ENCODE measurements at places on chromosomes 12 and 14.

DNA sequence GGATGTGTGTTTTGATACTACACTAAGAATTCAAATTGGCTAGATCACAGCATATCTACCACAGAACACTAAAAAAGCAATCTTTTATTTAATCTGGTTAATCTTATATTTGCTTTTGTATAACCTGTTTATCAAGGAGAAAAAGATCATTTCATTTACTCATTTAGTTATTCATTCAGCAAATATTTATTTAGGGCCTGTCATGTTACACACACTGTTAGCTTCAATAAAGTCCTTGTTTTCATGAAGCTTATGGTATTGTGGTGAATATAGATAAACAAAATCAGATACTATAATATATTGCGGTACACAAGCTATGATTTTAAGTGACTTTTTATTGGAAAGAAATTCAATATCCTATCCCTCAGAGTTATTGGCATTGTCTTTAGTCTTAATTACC lies 350.8 kb downstream of the LRFN5 start:
- DNase-seq = no peak

DNA sequence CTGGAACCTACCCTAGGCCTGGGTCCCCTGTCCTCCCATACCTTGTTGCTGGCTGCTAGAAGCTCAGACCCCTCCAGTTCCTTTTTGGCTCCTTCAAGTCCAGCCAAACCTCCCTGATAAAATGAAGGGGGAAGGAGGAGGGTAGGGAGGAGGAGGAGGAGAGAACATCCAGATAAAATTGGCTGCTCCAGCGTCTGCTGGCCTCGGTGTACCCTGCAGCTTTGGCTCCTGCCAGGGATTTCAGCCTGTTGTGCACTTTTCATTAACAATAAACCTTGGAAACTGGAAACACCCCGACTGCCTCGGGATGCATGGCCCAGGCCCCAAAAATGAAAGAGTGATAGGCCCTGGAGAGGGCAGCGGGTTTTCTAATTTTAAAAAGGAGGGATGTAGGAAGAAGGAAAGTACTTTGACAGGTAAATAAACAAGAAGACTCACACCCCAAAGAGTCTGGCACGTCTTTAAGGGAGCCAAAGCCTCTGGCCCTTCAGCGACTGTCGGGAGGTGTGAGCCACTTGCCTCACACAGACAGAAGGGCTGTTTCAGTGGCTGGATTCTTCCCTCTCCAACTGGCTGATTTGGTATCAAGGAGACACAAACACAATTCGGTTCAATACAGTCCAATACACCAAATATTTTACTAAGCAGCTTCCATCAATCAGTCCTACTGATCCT lies 49.8 kb downstream of the NUAK1 start:
- DNase-seq = no peak

DNA sequence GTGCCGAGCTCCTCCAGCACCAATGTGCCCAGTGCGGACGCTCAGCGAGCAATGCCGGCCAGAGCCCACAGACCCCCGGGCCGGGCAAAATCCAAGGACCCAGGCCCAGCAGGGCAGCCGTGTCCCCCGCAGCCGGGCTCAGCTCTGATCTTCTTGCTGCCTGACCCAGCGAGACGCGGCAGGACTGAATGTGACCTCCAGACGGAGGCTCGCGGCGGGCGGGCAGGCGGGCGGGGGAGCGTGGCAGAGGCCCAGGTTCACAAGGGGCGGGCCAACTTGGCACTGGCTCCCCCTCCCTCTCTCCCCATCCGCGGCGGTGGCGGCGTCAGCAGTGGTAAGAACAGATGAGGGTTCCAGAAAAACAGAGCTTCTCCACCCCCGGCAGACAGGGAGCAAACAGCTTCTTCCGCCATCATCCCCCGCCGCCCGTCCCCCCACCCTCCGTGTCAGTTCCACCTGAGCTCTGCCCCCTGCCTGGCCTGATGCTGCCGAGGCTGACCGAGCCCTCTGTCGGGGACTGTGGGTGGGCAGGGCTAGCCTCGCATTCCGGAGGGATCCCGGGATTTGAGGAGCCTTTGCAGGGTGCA lies 94.3 kb downstream of the RFLNA start:
- DNase-seq = no peak

- no peak for DNase-seq
Observed at GRCh38 chr12:50614167-50614759, 109.5 kb downstream of the DIP2B start.

GRCh38 chr12:76781321-76781720 lies 17.4 kb downstream of the ZDHHC17 start:
- DNase-seq = no peak

- DNase-seq = no peak
Observed at GRCh38 chr12:112665958-112666357, 125.6 kb upstream of the RPH3A start.

GRCh38 chr12:117580718-117581062 lies 219.3 kb upstream of the NOS1 start:
- no peak for DNase-seq

DNA sequence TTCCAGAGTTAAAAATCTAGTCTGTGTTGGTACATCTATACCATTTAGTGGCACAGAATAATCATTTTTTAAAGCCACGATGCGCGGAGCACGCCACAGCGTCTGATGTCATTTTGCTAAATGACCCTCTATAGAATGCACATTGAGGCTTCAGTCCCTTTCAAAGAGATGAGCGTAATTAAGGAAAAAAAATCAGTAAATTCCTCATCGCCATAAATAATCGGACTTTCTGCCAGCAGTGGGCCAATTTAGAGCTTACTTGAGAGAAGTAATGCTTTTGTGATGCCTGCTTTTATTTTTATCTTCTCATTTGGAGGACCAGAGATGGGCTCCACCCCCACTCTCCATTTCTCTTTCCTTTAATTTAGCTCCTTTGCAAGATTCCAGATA lies 4.0 kb downstream of the ASCL1 start:
- no peak for DNase-seq

GRCh38 chr12:1719139-1719538 lies 28.3 kb downstream of the ADIPOR2 start:
- DNase-seq = no peak

GRCh38 chr14:31414190-31414833 lies 6.0 kb downstream of the HEATR5A start:
- no peak for DNase-seq

- no peak for DNase-seq
Observed at GRCh38 chr12:121718653-121719239, 6.2 kb downstream of the TMEM120B start.

DNA sequence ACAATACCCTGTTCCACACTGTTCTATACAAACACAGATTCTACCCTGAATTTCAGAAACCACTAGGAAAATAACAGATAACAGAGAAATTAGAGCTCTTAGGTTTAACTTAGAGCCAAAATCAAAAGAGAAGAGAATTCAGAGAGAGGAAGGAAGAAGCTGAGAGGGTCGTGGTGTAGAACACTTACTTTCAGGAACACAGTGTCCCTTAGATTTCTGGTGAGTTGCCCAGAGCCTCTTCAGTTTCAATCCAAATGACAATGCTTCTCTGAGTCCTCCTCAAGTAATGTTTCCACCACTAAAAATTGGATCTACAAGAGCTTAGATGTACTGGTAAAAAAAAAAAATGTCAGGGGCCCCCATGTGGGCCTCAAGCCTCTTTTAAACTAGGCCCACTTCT lies 2.6 kb downstream of the YAF2 start:
- DNase-seq = no peak

GRCh38 chr12:96053476-96054243 lies 18.3 kb upstream of the LTA4H start:
- DNase-seq = no peak

- DNase-seq = no peak
Observed at GRCh38 chr12:21553329-21553675, 27.2 kb downstream of the SPX start.

DNA sequence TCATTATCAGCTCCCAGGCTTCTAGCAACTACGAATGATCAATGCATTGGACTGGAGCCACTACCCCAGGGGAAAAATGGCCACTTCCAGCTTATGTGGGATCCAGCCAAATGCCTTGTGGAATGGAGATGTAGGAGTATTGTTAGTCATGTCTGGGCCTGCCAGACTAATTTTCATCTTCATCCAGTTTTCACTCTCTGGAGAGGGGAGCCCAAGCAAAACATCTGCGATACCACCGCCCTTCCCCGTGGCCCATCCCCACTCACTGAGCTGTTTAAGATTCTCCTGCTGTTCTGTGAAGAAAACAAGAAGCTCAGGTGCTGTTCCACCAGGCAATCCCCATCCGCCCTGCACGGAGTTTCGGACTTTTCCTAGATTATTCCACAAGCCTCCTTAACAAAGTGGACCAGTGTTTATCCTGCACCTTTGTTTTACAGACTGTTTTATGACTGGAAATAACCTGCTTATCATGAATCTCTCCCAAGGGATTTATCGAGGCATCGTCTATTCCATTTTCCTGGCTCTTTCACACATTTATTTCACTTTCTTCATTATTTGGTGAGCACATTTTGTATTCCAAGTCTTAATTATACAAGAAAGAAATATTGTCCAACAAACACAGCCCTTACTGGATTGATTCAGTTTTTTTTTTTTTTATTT lies 35.5 kb upstream of the MAX start:
- DNase-seq = no peak

- no peak for DNase-seq
Observed at GRCh38 chr12:124419292-124420040, 124.6 kb downstream of the RFLNA start.
